ENCODE measurements at places on chromosomes 1 and 21. TPM values are rescaled to one million over a fixed set of nuclear protein-coding genes. Genes with fewer than 3 reads are reported as not detected.
A peak's percentile ranks its signal among the peaks of the same experiment; 100 is the strongest.

- no peak for DNase-seq
These were observed 689 bp upstream of the GPR137B start for GRCh38 chr1:236141447-236142252.

GRCh38 chr1:58870298-58870676 lies 86.4 kb upstream of the JUN start:
- no peak for DNase-seq

- no peak for DNase-seq
These were observed 28.3 kb downstream of the NUP133 start for GRCh38 chr1:229479660-229480399.

GRCh38 chr1:61453111-61453961 lies 271.6 kb downstream of the TM2D1 start:
- DNase-seq, result peak; percentile 84

- DNase-seq, result no peak
These were observed 327.9 kb upstream of the PROX1 start for GRCh38 chr1:213659580-213660547.

- no peak for DNase-seq
These were observed 829.2 kb upstream of the ADAMTS5 start for GRCh38 chr21:27796106-27796505.

DNA sequence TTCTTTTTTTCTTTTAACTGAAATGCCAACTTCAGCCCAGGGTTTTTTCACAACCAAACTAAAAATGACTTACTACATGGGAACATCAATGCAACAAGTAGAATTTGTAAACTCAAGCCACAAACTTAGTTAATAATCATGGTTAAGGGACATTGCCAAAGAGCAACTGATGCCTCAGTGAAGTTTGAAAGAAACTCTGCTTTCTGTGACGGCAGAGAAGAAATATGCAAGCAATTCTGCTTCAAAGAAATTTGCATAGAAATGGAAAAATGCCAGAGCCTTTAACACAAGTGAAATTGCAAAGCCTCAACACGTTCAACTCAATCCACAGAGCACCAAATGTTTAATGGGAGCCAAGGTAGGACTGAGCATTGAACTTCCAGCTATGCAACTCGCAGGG lies 5.0 kb upstream of the CHD5 start:
- DNase-seq, result no peak

DNA sequence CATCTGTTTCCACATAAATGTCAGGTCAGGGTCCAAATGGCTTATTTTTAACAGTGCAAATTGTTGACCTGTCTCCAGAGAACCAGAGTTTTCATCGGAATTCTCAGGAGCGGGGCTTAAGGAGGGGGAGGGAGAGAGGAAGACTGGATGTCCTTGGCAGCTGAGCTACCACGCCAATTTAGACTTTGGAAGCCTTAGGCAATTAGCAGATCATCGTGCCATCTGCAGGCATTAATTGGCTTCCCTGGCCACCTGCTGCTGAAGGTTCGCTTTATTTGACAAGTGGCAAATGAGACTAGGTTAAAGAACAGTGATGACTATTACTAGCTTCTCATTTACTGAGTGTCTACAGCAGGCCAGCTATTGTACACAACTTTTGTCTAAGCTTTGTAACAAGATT lies 43.7 kb downstream of the HLX start:
- DNase-seq, result no peak

- no peak for DNase-seq
These were observed 45.9 kb upstream of the COL6A1 start for GRCh38 chr21:45935628-45936027.

DNA sequence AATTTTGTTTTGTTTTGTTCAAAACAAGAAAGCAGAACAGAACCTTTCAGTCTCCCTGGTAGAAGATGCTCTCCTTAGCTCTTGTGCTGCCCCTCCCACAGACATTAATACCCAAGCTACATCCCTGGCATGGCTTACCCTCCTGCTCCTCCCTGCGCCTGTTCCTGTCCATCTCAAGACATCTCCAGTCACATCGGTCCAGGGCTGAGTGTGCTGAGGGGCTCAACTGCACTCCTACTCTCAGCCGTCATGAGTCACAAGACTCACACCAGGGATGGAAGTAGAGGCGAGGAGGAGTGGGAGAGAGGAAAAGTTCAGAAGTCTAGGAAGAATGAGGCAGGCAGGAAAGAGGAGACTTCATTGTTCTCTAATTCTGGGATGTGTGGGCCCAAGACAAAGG lies 9.2 kb upstream of the TACSTD2 start:
- no peak for DNase-seq

GRCh38 chr1:239140968-239141367 lies 245.4 kb upstream of the CHRM3 start:
- DNase-seq, result no peak

- DNase-seq, result peak; percentile 95
These were observed 71.0 kb downstream of the CD46 start for GRCh38 chr1:207822602-207823451.

- DNase-seq, result no peak
These were observed 48.1 kb downstream of the NGF start for GRCh38 chr1:115289940-115290339.

GRCh38 chr1:7712731-7713323 lies 58.3 kb upstream of the VAMP3 start:
- DNase-seq, result no peak

GRCh38 chr1:93600663-93601062 lies 81.0 kb downstream of the BCAR3 start:
- no peak for DNase-seq

DNA sequence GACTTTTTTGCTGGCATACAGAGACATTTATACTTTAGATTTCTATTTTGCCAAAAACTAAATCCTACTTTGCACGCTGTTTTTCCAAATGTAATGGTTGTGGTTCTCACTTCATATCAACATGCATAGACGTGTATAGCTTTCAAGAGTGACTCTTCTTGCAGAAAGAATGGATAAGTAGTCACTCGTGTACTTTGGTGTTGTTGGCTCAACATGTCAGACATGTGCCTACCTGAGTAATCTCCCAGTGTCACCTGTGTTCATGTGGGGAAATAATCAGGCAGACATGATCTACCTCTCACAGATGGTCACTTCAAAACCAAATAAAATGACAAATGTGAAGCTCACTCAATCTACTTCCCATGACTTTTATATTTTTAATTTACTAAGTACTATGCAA lies 73.1 kb downstream of the GPR88 start:
- DNase-seq, result no peak

GRCh38 chr21:45383615-45384201 lies 21.3 kb upstream of the COL18A1 start:
- DNase-seq, result no peak

- DNase-seq, result no peak
These were observed 3.7 kb downstream of the OLFM3 start for GRCh38 chr1:101992821-101993575.

GRCh38 chr1:182166750-182167149 lies 105.2 kb upstream of the ZNF648 start:
- no peak for DNase-seq

GRCh38 chr1:22315315-22316078 lies 136.2 kb upstream of the ZBTB40 start:
- DNase-seq, result no peak

GRCh38 chr21:18522181-18522972 lies 118.8 kb upstream of the TMPRSS15 start:
- no peak for DNase-seq

- no peak for DNase-seq
These were observed 15.7 kb upstream of the DMRTA2 start for GRCh38 chr1:50438945-50439344.

- DNase-seq, result no peak
These were observed 63.2 kb upstream of the APOBEC4 start for GRCh38 chr1:183716286-183716685.

- DNase-seq, result no peak
These were observed 87.9 kb downstream of the CLEC20A start for GRCh38 chr1:178408871-178409270.

DNA sequence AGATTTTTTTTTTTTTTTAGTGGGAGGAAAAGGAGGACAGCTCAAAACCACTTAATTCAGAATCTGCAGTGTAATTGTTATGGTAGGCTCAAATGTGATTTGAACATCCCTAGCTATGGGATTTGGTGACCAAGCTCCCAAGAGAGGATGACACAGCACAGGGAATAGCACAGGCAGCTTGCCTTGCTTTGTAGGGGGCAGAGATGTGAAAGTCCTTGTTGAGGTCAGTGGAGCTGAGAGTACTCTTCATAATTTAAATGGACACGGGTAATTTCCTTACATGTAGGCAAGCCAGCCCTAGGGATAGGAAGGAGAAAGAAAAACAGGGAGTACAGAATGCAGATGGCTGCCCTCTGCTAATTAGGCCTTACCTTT lies 3.2 kb upstream of the UCK2 start:
- DNase-seq, result no peak

GRCh38 chr1:21168444-21168843 lies 8.3 kb downstream of the EIF4G3 start:
- DNase-seq, result no peak

Gene PROK1
- total RNA-seq, result 75.3 TPM

Gene SH2D5
- 2.2 TPM for total RNA-seq

Gene CFHR5
- not detected for total RNA-seq

Gene ACKR1
- 60.4 TPM for total RNA-seq

Gene OLFML3
- 15.8 TPM for total RNA-seq

Gene LCK
- 4.4 TPM for total RNA-seq

Gene GBP2
- total RNA-seq, result 34.8 TPM

Gene LCE1B
- not detected for total RNA-seq

Gene RNU1-4
- under 0.01 TPM for total RNA-seq

Gene ANGPTL1
- total RNA-seq, result 11.3 TPM

Gene RPL11
- 784 TPM for total RNA-seq

Gene TAS1R1
- 1.5 TPM for total RNA-seq

Measured in prostate gland (tissue), 2 donors.